Mesenteric fat pad (tissue), 1 donor: ENCODE measurements at places on chromosomes 12 and 14. TPM values are rescaled to one million over a fixed set of nuclear protein-coding genes. Genes with fewer than 3 reads are reported as not detected.

- no peak for DNase-seq
Measured at GRCh38 chr12:8904665-8905064, 9.6 kb upstream of the PHC1 start.

The MAX gene
- 97.5 TPM for total RNA-seq

The SOAT2 gene
- total RNA-seq, result not detected

- DNase-seq, result no peak
Measured at GRCh38 chr12:28027328-28027727, 54.8 kb upstream of the PTHLH start.

- no peak for DNase-seq
Measured at GRCh38 chr12:14994610-14995009, 21.8 kb downstream of the PDE6H start.

The GLIPR1L1 gene
- not detected for total RNA-seq

The CCDC88C gene
- 17.4 TPM for total RNA-seq

The RNASE13 gene
- total RNA-seq, result not detected

GRCh38 chr14:39060818-39061437, 42.1 kb downstream of the SEC23A start:
- DNase-seq, result no peak

DNA sequence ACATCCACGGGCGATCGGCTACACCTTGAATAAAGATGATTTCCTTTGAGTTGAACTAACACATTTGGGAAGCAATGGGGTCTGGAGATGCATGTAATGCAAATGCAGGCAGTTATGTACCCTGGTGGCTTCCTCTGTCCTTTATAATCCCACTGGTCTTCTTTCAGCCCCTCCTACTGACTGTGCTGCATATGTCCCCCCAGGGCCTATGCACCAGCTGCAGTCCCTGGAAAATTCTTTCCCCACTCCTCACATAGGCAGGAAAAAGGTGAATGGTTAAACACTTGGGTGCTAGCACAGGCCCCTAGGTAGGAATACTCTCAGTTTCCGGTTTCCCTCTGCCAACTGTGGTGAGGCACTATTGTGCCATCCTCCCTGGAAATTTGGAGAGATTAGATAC, 294.8 kb upstream of the SOX5 start:
- no peak for DNase-seq

The OVCH1 gene
- total RNA-seq, result 0.90 TPM

The GLS2 gene
- total RNA-seq, result not detected

DNA sequence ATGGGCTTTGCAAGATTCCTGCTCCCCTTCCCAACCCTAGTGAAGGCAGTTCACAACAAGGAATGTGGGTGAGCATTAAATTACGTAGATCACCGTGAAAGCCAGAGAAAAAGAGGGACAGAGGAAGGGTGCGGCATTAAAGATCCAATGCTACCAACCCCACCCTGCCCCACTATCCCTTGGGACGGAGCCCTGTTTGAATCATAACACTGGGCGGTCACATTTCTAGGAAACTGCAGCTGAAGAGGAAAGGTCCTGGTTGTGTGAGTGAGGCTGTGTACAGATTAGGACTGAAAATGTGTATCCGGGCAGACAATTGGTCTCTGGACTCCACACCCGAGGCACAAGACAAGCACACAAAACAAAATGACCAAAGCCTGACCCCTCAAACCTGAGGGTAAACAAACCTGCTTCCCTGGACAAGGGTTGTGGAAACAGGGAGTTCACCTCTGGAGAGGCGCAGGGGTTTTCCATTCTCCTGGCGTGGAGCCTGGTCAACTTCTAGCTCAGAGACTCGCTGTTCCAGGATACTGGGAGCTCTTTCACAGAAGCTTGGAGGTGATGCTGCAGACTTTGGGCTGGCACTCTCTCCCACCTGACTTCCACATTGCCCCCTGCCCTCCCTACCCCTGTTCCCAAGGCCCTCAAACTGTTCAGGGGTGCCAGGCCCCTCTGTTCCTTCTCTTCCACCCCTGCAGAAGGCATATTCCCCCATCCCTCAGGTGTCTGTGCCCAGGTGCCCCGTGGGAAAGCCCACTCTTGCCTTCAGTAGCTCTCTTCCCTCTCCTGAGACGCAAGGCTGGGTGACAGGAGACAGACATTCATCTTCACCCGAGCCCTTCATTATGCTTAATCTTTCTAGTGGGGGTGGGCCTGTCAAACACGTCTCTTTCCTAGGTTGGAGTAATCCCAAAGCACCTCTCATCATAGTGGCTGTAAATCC, 16.5 kb downstream of the NINJ2 start:
- DNase-seq, result no peak
